ENCODE measurements at places on chromosomes 13 and 19.

- no peak for DNase-seq
Measured at GRCh38 chr13:33806470-33807248, 11.3 kb upstream of the RFC3 start.

- no peak for DNase-seq
Measured at GRCh38 chr19:1560286-1560882, 7.7 kb downstream of the MEX3D start.

DNA sequence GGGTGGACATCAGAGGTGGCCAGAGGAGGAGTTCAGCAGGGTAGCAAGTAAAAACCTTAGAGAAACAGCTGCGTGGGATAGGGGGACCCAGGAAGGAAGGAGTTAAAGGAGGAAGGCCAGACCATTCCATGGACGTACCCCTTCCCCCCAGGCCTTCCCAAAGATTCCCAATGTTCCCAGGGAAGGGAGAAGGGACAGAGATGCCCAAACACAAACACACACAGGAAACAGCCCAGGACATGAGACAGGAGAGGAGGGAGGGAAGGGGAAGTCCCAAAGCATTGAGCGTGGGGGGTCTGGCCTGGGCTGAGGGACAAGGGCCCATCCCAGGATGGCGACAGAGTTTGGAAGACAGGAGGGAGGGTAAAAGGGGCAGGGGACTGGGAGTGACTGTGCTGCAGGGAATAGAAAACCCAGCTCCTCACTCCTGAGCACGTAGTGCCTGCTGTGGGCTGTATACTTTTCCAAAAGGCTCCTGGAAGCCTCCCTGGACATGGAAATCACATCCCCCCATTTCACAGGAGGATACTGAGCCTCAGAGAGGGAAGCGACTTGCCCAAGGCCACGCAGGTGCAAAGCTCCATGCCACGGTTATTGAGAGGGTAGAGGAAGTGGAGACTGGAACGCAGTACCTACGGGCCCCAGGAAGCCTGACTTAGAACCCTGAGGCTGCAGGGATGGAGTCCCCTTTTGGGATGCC lies 1.1 kb downstream of the SYDE1 start:
- DNase-seq = no peak

DNA sequence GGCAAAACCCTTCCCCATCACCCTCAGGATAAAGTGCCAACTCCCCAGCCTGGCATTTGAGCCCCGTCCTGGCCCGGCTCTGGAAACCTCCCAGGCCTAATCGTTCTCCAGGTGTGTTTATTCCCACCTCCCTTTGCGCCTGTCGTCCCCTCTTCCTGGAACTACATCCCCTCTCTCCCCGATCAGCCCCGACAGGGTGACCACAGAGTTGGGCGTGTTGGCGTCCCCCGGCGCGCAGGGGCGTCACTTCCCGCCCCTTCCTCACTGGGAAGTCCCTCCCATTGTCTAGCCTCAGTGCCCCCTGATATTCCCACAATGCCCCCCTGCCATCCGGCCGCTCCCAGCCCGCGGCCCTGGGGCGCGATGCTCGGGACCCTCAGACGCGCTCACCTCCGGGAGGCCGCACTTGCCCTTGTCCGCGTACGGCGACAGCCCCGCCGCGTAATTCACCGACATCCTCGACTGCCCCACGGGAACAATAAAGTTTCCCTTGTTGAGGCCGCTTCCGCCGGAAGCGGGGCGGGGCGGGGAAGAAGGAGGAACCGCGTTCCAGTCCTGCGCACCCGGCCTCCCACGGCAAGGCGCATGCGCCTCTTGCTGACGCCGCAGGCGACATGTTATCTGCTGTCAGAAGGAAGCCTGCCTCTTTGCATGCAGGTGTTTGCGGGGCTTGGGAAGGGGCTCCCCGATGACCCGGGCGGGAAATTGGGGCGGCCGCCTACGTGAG lies at the start of the genes ANKRD24 and SIRT6:
TSS of gene ANKRD24 (plus strand) at position 606 of the 727 bp plus-strand sequence. CDS start 3,737 bp downstream, outside the sequence.
TSS of gene SIRT6 (minus strand) at position 480 of the 727 bp plus-strand sequence. CDS start at position 456, 24 bp downstream.
- DNase-seq = peak; percentile 98

- DNase-seq = no peak
Measured at GRCh38 chr13:101942535-101943157, 459.2 kb downstream of the FGF14 start.

DNA sequence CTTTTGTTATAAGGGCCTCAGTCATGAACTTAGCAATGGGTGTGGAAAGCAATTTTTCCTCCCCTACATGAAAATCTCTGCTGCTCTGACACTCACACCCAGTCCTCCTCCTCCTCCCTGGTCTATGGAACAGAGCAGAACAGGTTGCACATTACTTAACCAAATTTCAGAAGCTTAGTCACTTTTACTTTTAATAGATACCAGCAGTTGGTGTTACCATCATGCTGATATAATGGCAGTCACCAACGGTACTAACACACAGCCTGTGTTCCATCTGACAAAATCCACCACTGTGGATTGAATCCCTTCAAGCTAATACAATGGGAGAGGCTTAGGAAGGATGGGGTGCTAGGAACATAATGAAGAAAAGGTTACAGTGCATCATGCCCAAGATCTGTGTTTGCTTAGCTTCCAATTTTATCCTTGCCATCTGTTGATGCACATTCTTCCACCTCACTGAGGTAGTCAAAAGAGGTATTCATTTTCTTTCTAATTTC lies 9.8 kb downstream of the TPT1 start:
- DNase-seq = no peak
